ENCODE measurements at places on chromosomes 5 and 9. TPM values are rescaled to one million over a fixed set of nuclear protein-coding genes. Genes with fewer than 3 reads are reported as not detected.

FOXD4L5 gene
- total RNA-seq: 0.21 TPM

TSLP gene
- 2.0 TPM for total RNA-seq

PTGES gene
- total RNA-seq: 67.9 TPM

IL9 gene
- not detected for total RNA-seq

TMEM250 gene
- 31.8 TPM for total RNA-seq

MZB1 gene
- total RNA-seq: 12.9 TPM

WASHC1 gene
- 34.6 TPM for total RNA-seq

HBEGF gene
- total RNA-seq: 5.6 TPM

EXD3 gene
- total RNA-seq: 43.0 TPM

INSYN2B gene
- total RNA-seq: not detected

DDX4 gene
- not detected for total RNA-seq

LCN15 gene
- total RNA-seq: not detected

SPINK1 gene
- 4,017 TPM for total RNA-seq

PCDHB15 gene
- 4.3 TPM for total RNA-seq

PCDHGB1 gene
- total RNA-seq: 3.0 TPM

NME5 gene
- 11.1 TPM for total RNA-seq

KCNT1 gene
- 0.83 TPM for total RNA-seq

DIRAS2 gene
- total RNA-seq: 3.9 TPM

NIPAL4 gene
- total RNA-seq: 49.8 TPM

SPATA31A3 gene
- not detected for total RNA-seq

SHOC1 gene
- total RNA-seq: 0.16 TPM

Measured in ureter (tissue), 1 donor.